ENCODE measurements at places on chromosomes 4 and X.

DNA sequence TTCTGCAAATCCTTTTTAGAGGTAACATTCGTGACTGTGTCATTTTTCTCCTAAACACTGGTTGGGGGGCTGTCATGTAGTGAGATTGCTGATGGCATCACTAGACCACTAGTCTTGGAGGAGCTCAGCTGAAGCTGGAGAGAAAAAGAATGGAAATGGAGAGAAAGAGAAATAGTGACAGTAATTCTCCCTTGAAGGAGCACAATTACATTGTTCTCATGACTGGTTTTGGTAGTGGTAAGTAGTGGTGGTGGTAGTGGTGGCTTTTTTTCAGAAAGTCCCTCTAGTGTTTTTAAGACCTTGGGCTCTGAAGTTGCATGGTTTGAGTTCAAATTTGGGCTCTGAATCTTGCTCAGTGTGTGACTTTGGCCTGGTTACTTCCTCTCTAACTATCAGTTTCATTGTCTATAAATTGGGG, 99.8 kb downstream of the LARP7 start:
- DNase-seq: no peak

GRCh38 chrX:100695991-100696390, 35.9 kb downstream of the SYTL4 start:
- DNase-seq: no peak

DNA sequence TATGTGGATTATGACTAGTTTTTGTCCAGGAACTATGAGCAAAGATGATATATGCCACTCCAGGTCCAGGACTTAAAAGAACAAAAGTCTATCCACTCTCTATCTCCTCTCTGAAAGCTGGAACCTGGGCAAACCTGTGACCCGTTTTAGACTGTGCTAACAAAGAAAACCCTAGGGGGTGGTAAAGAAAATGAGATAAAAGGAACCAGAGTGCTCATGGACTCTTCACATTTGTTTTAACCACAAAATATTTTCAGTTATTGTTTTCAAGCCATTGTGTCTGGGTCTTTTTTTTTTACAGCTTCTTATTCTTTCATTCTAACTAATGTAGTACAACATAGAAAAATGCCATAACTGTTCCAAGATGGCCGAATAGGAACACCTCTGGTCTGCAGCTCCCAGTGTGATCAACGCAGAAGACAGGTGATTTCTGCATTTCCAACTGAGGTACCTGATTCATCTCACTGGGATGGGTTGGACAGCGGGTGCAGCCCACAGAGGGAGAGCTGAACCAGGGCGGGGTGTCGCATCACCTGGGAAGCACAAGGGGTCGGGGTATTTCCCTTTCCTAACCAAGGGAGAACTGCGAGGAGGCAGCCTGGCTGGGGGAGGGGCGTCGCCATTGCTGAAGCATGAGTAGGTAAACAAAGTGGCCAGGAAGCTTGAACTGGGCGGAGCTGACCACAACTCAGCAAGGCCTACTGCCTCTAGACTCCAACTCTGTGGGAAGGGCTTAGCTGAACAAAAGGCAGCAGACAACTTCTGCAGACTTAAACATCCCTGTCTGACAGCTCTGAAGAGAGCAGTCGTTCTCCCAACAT, 45.1 kb downstream of the CHM start:
- DNase-seq: peak; percentile 5

- DNase-seq: no peak
Measured at GRCh38 chr4:161003418-161004057, 1160.3 kb downstream of the FSTL5 start.

- no peak for DNase-seq
Measured at GRCh38 chrX:38138900-38139299, 81.8 kb downstream of the SRPX start.
